GM18507 (cell line): ENCODE measurements at places on chromosomes 16 and 17.
A peak's percentile ranks its signal among the peaks of the same experiment; 100 is the strongest.

GRCh38 chr17:34991606-34992005 is 11.3 kb downstream of the LIG3 start:
- DNase-seq: no peak

DNA sequence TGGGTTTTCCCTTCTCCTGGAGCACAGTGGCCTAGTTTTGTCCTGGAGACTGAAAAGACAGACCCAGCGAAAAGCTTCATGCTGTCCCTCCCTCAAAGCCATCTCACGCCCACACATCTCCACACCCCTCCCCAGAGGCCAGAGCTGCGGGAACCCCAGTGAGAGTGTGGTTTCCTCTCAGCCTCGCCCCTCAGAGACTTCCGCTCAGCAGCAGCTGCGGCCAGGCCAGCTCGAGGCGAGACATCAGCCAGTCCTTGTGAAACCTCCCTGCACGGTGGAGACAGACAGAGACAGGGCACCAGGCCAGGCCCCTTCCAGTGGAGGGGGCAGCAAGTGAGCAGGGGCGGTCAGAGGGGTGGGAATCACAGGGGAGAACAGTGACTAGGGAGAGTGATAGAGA is 77.0 kb upstream of the TNRC6C start:
- peak; percentile 94 for DNase-seq

GRCh38 chr17:72193391-72194106 is 72.7 kb downstream of the SOX9 start:
- no peak for DNase-seq

DNA sequence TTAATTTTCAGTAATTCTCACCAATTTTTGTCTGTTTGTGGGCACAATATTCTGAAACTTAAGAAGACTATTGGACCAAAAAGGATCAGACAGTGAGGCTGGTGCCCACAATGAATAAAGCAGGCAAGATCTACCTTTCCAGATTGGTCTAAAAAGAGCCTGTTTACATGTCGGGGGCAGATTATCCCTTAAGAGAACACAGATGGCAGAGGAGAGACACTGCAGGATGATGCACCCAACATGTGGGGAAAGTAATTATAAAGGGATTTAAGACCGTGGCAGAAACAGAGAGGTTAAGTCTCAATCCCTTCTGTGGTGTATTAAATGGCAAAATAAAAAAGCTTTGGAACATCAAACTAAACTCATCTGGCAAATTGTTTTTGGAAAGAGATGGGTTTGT is 331.8 kb upstream of the CDH11 start:
- DNase-seq: no peak

GRCh38 chr16:67278773-67279295 is 498 bp upstream of the PLEKHG4 start:
- DNase-seq: peak; percentile 58

- DNase-seq: no peak
Observed at GRCh38 chr17:18951941-18952842, at the start of gene SLC5A10. TSS of gene SLC5A10 (plus strand) at chr17:18952165. CDS start at chr17:18952206, 41 bp downstream.

- no peak for DNase-seq
Observed at GRCh38 chr17:14552306-14552705, 251.4 kb downstream of the HS3ST3B1 start.

DNA sequence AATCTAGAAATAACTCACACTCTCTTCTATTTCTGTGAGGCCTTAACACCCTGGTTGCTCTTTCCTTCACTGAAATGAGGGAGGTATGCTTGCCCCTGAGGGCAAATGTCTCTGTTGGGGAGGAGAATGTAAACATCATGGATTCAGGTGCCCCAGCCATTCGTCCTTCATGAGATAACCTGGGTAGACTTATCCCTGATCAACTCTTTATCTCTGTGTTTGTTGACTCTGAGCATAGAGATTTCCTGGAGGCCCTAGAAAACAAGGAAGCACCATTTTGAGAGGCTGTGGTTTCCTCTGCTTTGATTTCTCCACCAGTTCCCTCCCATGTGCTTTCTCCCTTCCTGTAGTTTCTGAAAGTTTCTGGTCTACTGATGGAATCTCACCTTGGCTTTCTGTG is 77.3 kb downstream of the PHKB start:
- no peak for DNase-seq

DNA sequence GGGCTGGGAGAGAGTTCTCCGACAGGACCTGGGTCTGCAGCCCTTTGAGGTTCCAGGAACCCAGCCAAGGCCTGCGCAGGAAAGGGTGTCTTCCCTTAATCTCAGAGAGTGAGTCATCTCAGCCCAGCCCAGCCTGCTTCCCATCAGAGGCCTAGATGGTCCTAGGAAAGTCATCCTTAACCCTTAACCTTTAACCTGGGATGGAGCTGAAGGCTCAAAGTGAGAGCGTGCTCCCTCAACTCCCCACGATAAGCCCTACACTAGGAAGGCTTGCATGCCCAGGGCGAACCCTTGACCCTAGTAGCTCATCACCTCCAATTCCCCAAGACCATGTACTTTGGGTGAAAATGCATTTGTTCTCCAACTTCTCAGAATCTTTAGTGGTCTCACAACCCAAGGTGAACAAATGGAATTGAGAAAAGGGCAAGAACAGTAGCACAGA is 4.8 kb upstream of the ATXN7L3 start:
- DNase-seq: no peak

DNA sequence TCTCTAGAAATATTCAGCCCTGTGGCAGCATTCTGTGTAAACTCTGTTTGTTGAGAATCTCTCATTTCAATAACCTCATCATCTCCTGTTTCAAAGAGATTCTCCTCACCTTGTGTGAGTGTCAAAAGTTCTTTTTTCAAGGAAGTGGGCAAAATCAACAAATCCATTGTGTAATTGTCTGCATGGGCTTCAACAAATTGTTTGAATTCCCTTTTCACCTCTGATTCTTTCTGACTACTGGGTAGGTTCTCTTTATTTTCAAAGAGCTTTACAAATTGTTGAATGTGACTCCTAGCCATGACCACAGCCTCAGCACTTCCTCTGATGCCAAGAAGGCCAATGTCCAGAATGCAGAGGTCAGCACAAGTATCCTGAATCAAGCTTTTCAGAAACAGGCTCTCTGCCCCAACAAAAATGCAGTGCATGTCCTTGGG is 48.0 kb downstream of the N4BP1 start:
- no peak for DNase-seq

GRCh38 chr16:80277182-80277581 is 263.6 kb upstream of the DYNLRB2 start:
- no peak for DNase-seq

DNA sequence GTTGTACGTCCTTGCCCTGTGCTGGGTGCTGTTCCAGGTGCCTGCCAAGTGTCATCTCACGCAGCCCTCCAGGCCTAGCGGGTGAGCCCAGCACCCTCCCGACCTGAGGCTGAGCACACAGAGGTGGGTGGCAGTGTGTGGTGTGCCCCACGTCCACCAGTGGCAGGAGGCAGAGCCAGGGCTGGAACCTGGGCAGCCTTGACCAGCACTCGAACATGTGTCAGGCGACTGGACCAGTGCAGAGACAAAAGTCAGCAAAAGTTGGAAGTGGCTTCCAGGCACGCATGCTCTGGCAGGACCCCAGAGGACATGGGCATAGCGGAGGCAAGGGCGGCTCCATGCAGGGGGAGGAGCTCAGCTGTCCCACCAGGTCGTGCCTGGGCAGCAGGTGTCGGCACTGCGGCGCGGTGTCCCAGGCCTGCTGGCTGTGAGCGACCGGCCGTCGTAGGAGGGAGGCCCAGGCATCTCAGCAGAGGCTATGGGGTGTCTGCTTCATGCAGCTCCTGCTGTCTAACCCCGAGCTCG is 35.8 kb downstream of the COX4I1 start:
- no peak for DNase-seq
